ENCODE measurements at places on chromosomes 12 and 14.

DNA sequence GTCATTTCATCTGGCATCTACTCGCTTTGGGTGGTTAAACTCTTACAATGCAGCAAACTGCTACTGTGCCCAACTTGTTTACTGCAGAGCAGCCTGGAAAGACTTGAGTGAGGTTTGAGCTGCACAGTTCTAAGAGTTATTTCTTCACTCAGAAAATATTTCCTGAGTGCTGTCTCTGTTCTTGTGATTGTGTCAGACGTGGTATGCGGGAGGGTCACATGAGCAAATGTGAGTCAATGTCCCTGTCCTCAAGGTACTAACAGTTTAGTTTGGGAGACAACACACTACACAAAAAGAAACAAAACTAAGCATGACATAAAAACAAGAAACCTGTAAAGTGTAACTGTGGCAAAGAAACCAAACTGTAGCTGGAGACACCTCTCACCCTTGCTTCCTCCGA is 32.4 kb downstream of the FLVCR2 start:
- no peak for DNase-seq

DNA sequence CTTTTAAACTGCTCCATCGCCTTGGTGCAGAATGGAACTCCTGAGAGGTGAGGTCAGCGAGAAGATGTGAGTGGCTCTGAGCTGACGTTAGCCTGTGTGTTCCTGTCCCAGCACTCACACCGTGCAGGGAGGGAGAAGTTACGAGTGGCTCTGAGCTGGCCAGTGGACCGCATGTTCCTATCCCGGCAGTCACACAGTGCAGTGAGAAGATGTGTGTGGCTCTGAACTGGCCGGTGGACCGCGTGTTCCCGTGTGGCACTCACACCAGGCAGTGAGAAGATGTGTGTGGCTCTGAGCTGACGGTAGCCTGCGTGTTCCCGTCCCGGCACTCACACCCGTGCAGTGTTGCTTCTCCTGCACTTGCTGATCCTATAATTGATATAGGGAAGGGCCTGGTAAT is 59.9 kb downstream of the VCPKMT start:
- no peak for DNase-seq

- no peak for DNase-seq
These were observed 52.4 kb downstream of the BRMS1L start for GRCh38 chr14:35878272-35879150.

DNA sequence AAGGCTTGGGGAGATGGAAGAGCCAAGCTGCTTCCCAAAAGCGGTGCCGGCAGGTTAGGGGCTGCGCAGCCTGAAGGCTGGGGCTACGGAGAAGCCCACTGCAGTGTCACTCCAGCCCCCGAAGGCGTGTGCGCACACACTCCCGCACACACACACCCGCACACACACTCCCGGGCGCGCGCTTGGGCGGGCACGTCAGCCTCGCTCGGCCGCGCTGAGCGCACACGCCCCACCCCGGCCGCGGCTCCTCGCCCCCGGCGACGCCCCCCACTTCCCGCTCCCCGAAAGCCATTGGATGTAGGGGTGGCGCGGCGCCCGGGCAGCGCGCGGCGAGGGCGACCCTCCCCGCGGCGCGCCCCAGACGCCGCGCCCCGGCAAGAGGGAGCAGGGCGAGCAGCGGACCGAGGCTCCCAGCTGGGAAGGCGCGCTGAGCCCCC is at the start of gene KCNK10:
KCNK10 (minus strand) TSS at position 184 of the 437 bp plus-strand sequence. CDS start 471 bp downstream, outside the sequence.
- DNase-seq, result no peak

DNA sequence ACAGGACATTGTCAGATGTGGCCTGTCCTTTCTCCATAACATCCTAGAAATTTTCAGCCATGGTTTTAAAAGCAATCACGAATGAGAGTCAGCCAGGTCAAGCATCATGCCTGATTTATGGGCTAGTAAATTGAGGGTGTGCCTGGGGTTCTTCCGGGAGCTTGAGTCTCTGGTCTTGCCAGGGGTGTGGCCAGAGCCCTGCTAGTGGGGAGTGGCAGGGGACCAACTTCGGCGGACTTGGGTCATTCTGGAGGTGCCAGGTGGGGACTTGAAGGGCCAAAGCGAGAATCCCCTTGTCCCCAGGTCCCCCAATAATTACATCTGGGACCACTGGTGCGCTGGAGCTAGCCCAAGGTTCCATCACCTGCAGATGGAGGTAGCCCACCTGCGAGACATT is 5.7 kb downstream of the OTUB2 start:
- DNase-seq, result no peak

- no peak for DNase-seq
These were observed 72.9 kb downstream of the CDK17 start for GRCh38 chr12:96327346-96327745.

DNA sequence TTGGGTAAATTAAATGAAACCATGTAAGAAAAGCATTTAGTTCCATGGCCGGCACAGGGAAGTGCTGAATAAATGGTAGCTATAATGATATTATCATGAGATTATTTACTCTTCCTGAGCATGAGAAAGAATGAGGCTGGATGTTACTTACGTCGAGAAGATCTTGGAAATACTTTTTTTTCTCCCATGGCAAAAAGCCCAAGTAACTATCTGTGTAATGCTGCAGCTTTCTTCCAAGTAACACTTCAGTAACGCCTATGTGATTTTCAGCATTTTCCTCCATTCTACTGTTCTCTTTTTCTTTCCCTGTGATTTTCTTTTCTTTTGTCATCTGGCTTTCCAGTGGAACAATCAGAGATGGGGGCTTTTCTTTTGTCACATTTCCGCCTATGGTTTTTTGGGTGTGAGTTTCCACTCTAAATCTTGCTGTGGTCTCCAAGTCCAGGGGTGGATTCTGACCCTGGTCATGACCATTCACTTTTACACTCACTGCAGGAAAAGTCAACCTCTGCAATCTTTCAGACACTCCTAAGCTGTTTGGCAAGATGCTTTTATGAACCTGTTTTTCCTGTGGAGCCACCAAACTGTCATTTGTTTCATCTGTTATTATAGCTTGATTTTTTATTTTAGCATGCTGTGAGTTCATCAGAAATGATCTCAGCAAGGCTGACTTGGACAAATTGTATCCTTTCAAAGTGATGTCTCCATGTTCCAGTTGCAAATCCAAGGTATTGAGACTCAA is 25.0 kb upstream of the SYCP3 start:
- DNase-seq, result no peak

DNA sequence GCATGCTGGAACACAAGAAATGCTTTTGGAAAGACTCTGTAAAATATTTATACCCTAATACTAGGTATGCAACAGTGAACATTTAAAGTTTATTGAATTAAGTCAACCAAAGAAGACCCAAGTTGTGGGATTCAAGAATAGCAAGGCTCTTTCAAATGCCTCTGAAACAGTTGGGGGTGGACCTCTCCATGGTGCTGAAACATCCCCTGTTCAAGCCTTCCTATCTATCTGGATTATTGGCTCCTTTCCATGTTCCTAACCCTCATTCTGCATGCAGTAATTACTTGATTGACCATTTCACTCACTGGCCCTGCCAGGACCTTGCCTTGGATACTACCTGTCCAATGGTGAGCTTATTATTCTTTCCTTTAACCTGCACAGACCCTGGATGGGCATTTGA is 349.7 kb downstream of the NRXN3 start:
- no peak for DNase-seq

DNA sequence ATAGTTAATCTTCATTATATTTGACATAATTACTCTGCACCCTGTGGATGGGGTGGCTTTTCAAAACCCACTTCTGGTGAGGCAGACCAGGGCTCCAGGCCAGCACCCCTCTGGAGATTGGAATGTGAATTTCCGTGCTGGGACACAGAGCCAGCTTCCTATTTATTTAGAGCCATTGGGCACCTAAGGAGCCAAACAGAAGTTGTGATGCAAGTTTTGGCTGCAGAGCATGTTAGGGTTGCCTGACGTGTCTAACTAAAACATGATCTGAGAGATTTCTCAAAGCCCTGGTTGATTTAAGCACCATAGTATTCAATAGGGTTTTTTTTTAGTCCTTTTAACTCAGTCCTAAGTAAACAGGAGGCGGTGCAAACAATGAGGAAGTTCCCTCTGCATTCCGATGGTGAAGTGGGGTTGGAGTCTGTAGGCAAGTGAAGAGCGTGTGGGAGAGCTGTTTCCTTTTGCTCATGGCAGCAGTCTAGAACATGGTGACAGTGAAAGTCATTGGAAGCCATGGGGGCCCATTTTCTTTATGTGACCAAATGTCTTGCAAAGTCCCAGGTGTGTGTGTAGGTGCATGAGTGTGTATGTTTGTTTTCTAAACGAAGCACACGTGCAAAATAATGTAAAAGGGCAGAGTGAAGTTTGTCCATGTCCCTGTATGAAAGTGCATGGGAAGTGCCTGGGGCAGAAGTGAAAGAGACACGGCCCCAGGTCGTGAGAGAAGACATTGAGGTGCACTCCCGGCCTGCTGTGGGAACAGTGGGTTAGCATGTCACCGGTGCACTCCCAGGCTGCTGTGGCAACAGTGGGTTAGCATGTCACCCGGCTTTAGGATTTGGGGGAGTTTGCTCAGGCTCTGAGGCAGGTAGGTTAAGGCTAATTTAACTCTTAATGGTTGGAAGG is 117.7 kb downstream of the PRKCH start:
- DNase-seq, result peak; percentile 26

GRCh38 chr12:91857813-91858542 is 287.7 kb downstream of the BTG1 start:
- no peak for DNase-seq

DNA sequence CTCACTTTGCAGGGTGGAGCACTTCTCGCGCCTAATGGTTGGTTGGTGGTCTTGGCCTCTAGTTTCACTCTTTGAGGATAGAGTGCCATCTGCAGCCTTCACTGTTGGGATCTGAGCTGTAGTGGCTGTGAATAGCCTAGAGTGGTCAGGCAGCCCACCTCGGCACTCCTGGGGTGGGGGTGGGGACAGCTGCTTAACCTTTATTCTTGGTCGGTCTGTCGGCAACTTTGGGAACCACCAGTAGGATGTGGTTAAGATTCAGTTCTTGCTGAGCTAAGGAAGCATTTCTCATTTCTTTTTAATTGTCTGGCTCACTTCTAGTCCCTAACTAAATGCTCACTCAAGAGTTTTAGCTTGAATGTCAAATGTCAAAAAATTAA is 21.1 kb downstream of the TMBIM6 start:
- no peak for DNase-seq

DNA sequence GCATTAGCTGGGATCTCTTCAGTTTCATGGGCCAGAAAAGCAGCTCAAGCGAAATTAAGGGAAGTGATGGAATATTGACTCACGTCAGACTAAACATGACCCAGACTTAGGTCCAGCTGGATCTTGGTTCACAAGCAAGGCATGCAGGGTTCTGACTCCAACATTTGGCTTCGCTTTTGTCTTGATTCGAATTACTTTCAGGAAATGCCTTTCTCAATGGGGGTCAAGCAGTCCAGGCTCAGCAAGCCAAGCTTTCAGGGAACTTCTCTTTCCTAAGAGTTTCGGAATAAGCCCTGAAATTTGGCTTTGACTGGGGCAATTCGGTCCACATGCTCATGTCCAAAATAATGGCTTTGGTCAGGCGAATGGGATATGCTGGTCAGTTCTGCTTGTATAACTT is 678.7 kb upstream of the TMEM132C start:
- DNase-seq, result no peak

DNA sequence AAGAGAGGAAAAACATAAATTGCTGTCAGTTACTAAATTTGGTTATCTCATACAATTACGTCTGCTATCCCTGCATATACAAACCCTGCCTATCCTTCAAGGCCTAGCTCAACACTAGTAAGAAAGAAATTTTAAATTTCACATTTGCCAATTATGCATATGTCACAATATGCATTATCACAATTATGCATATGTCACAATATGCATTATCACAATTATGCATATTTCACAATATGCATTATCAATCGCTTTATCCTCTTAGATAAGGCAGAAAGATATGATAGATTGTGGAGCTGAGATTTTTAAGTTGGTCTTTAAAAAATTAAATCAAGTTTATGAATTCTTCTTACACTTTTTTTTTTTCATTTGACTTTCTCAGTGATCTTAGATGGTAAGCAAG is 195.0 kb upstream of the ABCD2 start:
- DNase-seq, result no peak

- DNase-seq, result no peak
These were observed 162.1 kb downstream of the ESRRB start for GRCh38 chr14:76537906-76538647.

DNA sequence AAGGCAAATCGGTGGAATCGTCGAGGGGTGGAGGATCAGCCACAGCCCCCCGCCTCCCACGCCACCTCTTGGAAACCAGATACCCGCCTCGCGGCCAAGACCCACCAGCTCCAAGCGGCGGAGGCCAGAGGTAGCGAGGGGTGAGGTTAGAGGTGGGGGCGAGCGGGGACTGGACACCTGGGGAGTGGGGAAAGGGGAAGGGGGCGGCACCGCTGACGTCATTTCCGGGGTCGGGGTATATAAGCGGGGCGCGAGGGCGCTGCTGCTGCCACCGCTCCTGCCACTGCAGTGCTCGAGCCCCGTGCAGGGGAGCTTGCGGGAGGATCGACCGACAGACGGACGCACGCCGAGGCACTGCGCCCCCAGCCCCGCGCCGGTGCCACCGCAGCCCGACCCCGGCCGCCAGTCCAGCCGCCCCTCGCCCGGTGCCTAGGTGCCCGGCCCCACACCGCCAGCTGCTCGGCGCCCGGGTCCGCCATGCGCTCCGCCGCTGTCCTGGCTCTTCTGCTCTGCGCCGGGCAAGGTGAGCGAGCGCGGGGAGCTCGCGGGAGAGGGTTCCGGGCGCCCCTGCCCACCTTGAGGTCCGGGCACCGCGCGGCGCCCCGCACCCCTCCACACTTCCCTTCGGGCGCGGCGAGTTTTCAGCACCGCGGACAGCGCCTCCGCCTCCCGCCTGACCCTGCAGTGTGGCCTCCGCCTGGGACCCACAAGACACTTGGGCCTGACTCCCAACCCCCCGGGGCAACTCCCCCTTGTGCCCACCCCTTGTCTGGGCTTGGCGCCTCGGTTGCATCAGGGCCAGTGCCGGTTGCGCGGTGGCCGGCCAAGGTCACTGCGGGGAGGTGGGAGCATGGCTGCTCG is at the start of gene CHGA:
CHGA (plus strand) TSS at position 268 of the 861 bp plus-strand sequence; CDS start at position 478, 210 bp downstream.
- DNase-seq, result peak; percentile 23

- DNase-seq, result no peak
These were observed 8.7 kb upstream of the TCL1A start for GRCh38 chr14:95722525-95723190.

- no peak for DNase-seq
These were observed 2.5 kb downstream of the KDM5A start for GRCh38 chr12:386651-387050.

DNA sequence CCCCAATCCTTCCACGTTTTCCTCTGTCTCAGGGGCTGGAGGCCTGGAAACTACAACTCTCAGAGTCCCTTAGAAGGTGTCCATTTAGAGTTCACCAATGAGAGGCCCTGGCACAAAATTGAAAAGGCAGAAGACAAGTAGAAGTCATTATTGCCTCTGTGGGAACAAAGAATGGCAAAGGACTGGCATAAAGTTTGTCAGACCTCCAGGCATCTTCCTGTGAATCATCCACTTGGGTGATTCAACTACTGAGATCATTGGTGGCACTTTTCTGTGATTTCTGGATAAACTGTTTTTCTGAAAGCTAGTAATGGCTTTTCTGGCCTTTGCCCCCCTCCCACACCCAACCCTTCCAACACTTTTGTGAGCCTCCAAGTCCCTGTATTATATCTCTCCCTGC is 42.6 kb upstream of the C12orf42 start:
- DNase-seq, result no peak

GRCh38 chr14:25097120-25097519 is 47.2 kb upstream of the STXBP6 start:
- DNase-seq, result no peak

GRCh38 chr14:56976211-56976610 is 165.9 kb upstream of the OTX2 start:
- no peak for DNase-seq
